ENCODE measurements at places on chromosomes 3 and 15. TPM values are rescaled to one million over a fixed set of nuclear protein-coding genes. Genes with fewer than 3 reads are reported as not detected.

Gene STRIT1
- total RNA-seq = not detected

Gene PPP1R14D
- total RNA-seq = not detected

Gene THAP10
- total RNA-seq = not detected

Gene DLEC1
- total RNA-seq = 5.1 TPM

Gene MESP2
- not detected for total RNA-seq

Gene OR5K4
- total RNA-seq = not detected

Gene TICRR
- total RNA-seq = 17.3 TPM

Gene RAB5A
- total RNA-seq = 54.7 TPM

Gene ZXDC
- total RNA-seq = 29.4 TPM

Gene KNL1
- total RNA-seq = 44.1 TPM

Gene ZMYND10
- total RNA-seq = 2.2 TPM

Gene MON1A
- total RNA-seq = 10.0 TPM

Gene COL8A1
- 0.08 TPM for total RNA-seq

Gene TF
- total RNA-seq = 0.02 TPM

Gene GMNC
- total RNA-seq = not detected

Gene BNC1
- total RNA-seq = not detected

Gene PIK3CB
- total RNA-seq = 14.4 TPM

Gene TRAK1
- total RNA-seq = 23.8 TPM

Gene GOLGA8T
- not detected for total RNA-seq

Gene TMEM108
- not detected for total RNA-seq

Gene STXBP5L
- not detected for total RNA-seq

Gene SLC28A1
- not detected for total RNA-seq

Gene ALDH1L1
- total RNA-seq = not detected

Gene SNX4
- total RNA-seq = 29.5 TPM

Gene NR2E3
- not detected for total RNA-seq

Gene ENTPD3
- total RNA-seq = not detected

Gene LIPC
- total RNA-seq = 0.78 TPM

Gene ZBBX
- not detected for total RNA-seq

Gene PLEKHO2
- 22.2 TPM for total RNA-seq

Gene GPR62
- total RNA-seq = not detected

Gene ATP13A5
- total RNA-seq = not detected

Gene ADGRG7
- not detected for total RNA-seq

Gene AQP9
- not detected for total RNA-seq

Gene CELSR3
- 8.1 TPM for total RNA-seq

Gene FSTL1
- total RNA-seq = 0.23 TPM

Gene CHST2
- 1.2 TPM for total RNA-seq

Gene SNTN
- not detected for total RNA-seq

Gene MESP1
- 1.4 TPM for total RNA-seq

Gene MINAR1
- 0.33 TPM for total RNA-seq

Gene KNG1
- total RNA-seq = not detected
